Esophagus squamous epithelium (tissue), 5 donors: ENCODE measurements at places on chromosomes 7 and 10. TPM values are rescaled to one million over a fixed set of nuclear protein-coding genes. Genes with fewer than 3 reads are reported as not detected.

GRCh38 chr7:157320608-157320980 is 16.2 kb upstream of the DNAJB6 start:
- no peak overlapping the region for H3K4me3 ChIP-seq

DNA sequence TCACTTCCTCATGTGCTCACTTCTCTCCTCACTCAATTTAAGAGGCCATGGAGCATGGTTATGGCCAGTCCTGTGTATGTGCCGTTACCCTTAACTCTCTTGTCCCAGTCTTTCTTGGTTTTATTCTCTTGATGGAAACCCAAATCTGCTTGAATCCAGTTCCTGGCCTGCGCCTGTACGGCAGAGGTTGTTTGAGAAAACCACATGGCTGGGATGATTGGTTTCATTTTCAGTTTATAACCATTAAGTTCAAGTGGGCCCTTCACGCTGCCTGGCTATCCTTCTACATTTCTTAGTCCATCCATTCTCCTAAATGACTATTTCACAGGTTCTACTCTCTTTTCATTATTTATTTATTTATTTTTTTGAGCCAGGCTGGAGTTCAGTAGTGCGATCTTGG is 1.6 kb upstream of the ZNF239 start:
- no peaks in the 10 kb centered on the region for H3K36me3 ChIP-seq
- peaks cover 19% of the 10 kb centered on the region for H3K27me3 ChIP-seq
- no peak for DNase-seq
- no peak overlapping the region for H3K27ac ChIP-seq
- no peak overlapping the region for H3K4me3 ChIP-seq
- peaks cover 4% of the 10 kb centered on the region for H3K4me1 ChIP-seq

GRCh38 chr7:13466874-13467547 is 522.5 kb downstream of the ETV1 start:
- H3K4me3 ChIP-seq: no peak overlapping the region
- no peak overlapping the region for H3K27ac ChIP-seq
- no peaks in the 10 kb centered on the region for H3K4me1 ChIP-seq
- no peak for DNase-seq
- H3K36me3 ChIP-seq: no peaks in the 10 kb centered on the region

GRCh38 chr7:142348100-142348499 is 90.2 kb upstream of the PRSS58 start:
- no peak for DNase-seq
- no peak overlapping the region for H3K4me3 ChIP-seq
- no peaks in the 10 kb centered on the region for H3K27me3 ChIP-seq
- H3K36me3 ChIP-seq: no peaks in the 10 kb centered on the region

GRCh38 chr7:85750454-85750949 is 563.6 kb upstream of the SEMA3D start:
- H3K27ac ChIP-seq: no peak overlapping the region
- H3K4me1 ChIP-seq: no peaks in the 10 kb centered on the region
- no peak overlapping the region for H3K4me3 ChIP-seq

MSMB gene
- not detected for total RNA-seq

DNA sequence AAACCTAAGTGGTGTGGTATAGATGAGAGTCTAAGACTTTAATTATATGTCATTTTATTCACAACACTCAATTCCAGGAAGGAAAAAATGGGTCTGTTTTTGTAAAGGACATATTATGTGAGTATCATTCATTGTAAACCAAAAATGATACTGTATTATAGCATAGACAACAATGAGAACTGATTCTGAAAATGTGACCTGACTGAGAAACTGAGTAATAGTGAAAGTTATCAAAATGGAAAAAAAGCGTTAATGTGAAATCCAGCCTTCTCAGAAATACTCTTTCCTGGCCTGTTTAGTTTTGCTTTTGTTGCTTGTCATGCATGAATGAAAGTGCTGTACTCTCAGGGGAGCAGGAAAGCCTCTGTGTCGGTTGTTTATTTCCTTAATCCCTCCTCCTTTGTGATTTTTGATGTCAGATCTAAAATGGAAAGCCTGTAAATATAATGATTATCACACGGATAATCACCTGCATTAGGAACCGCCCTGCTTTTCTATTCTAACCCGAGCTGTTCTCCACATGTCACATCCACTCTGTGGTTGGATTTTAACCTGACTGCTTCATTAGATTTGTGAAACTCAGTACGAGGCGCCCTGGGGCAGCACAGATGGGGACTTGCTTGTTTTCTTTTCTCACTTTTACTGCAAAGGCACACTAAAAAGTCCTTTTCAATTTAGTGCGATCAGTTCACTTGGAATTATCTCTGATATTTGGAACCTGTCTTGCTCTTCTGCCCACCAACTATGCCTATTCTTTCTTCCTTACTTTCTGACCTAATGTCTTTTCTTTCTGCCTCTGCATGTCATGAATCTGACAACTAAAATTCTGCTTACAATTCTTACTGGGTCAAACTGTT is 240.9 kb upstream of the KAT6B start:
- no peaks in the 10 kb centered on the region for H3K27me3 ChIP-seq
- no peak for DNase-seq
- peak overlapping the region; percentile 66 for H3K27ac ChIP-seq
- H3K36me3 ChIP-seq: no peaks in the 10 kb centered on the region

AKR1B15 gene
- 6.8 TPM for total RNA-seq

DNA sequence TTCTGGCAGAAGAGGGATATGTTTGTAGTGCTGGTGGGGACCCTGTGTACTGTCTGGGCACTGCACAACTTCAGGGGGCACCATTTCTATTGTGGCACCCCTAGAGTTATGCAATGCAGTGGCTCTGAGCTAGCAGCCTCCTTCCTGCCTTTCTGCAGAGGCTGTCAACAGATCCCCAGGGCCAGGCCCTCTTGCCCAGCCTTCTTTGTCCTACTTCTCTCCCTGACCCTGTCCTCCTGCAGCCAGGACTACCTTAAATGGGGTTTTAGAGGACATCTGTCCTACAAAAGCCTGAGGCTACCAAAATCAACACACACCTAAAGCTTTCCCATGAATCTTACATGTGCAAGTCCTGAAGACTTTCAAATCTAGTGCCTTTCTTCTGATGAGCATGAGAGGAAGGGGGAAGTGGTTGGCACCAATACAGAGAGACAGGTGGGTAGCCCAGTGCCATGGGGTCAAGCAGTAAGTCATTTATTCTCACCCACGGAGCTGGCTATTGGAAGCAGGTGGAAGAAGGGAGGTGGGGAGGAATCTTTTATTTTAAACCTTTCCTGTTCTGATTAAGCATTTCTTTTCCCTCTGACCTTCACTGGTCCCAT is 2.4 kb downstream of the SPOCK2 start:
- peaks cover 18% of the 10 kb centered on the region for H3K4me1 ChIP-seq
- H3K4me3 ChIP-seq: peak overlapping the region; percentile 56
- peak overlapping the region; percentile 50 for H3K27ac ChIP-seq
- H3K36me3 ChIP-seq: no peaks in the 10 kb centered on the region

GRCh38 chr10:113225903-113226302 is 275.9 kb downstream of the TCF7L2 start:
- H3K27ac ChIP-seq: no peak overlapping the region
- H3K4me1 ChIP-seq: no peaks in the 10 kb centered on the region
- DNase-seq: no peak
- no peaks in the 10 kb centered on the region for H3K27me3 ChIP-seq
- H3K36me3 ChIP-seq: no peaks in the 10 kb centered on the region

DNA sequence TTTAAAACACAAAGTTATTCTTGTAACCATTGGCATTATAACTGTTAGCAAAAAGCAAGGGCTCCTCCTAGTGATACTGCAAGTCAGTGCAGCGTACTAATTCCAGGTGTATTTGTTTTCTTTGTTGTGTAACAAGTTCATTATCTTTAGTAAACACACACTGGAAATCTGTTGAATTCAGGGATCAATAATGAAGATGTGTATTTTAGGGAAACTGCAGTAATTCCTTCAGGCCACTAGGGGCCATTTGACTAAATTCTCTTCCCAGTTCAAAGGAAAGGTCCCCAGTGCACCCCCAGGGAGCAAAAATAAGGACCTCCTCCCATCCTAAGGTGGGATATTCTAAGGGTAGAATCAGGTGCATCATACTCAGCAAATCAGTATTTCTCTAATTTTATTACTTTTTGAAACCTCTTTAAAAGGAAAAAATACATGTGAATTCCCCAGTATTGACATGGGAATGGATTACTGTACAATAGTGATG is 158.6 kb upstream of the LYZL1 start:
- no peak overlapping the region for H3K4me3 ChIP-seq
- H3K27me3 ChIP-seq: peaks cover 29% of the 10 kb centered on the region
- H3K4me1 ChIP-seq: peaks cover 5% of the 10 kb centered on the region
- no peak for DNase-seq

GRCh38 chr7:112145206-112145605 is 61.0 kb downstream of the DOCK4 start:
- no peak overlapping the region for H3K27ac ChIP-seq
- H3K4me3 ChIP-seq: no peak overlapping the region
- no peaks in the 10 kb centered on the region for H3K27me3 ChIP-seq

TEX47 gene
- total RNA-seq: not detected

ERVW-1 gene
- not detected for total RNA-seq

- no peaks in the 10 kb centered on the region for H3K36me3 ChIP-seq
- H3K27me3 ChIP-seq: no peaks in the 10 kb centered on the region
- H3K27ac ChIP-seq: no peak overlapping the region
- no peak overlapping the region for H3K4me3 ChIP-seq
- no peaks in the 10 kb centered on the region for H3K4me1 ChIP-seq
These were observed 185.5 kb downstream of the ZNF365 start for GRCh38 chr10:62559481-62560200.

GRCh38 chr7:36710186-36710791 is 14.0 kb downstream of the AOAH start:
- no peaks in the 10 kb centered on the region for H3K4me1 ChIP-seq
- no peak for DNase-seq
- no peak overlapping the region for H3K27ac ChIP-seq
- H3K4me3 ChIP-seq: no peak overlapping the region

GRCh38 chr7:73515178-73515577 is 6.9 kb downstream of the BAZ1B start:
- H3K4me1 ChIP-seq: peaks cover 62% of the 10 kb centered on the region
- H3K27ac ChIP-seq: no peak overlapping the region
- no peaks in the 10 kb centered on the region for H3K27me3 ChIP-seq
- H3K4me3 ChIP-seq: no peak overlapping the region

GRCh38 chr7:79683185-79683890 is 229.9 kb upstream of the MAGI2 start:
- no peak for DNase-seq
- no peak overlapping the region for H3K27ac ChIP-seq
- H3K36me3 ChIP-seq: no peaks in the 10 kb centered on the region
- H3K27me3 ChIP-seq: no peaks in the 10 kb centered on the region
- H3K4me3 ChIP-seq: no peak overlapping the region
- H3K4me1 ChIP-seq: no peaks in the 10 kb centered on the region

DNA sequence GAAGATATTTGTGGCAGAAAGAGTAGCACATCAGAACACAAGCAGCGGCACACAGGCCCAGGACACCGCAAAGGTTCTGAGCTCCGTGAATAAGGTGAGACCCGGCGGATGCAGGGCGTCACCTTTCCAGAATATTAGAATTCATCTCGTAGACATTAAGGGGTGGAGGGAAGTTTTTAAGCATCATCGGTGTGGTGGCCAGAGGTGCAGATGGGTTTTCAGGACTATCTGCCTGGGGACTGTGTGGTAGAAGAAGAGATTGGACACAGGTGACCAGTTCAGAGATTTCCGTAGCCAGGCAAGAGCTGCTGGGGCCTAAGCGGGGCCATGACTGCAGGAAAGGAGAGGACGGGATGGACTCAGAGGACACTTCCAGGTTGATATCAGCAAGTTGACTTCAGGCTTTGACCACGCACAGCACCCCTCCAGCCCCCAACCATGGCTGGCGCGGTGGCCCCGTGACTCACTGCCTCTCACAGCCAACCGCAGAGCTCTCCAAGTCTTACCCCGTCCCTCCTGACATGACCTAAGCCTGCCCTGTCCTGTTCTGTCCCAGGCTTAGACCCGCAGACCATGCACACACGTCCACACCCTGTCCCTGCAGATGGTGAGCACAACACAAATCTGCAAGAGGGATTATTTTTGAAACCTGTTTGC is 97.2 kb downstream of the OAT start:
- H3K27ac ChIP-seq: no peak overlapping the region
- no peak overlapping the region for H3K4me3 ChIP-seq
- no peak for DNase-seq
- no peaks in the 10 kb centered on the region for H3K36me3 ChIP-seq

AKR1D1 gene
- total RNA-seq: not detected

GRCh38 chr10:23384364-23384763 is 39.8 kb upstream of the C10orf67 start:
- no peaks in the 10 kb centered on the region for H3K4me1 ChIP-seq
- H3K27me3 ChIP-seq: no peaks in the 10 kb centered on the region
- no peaks in the 10 kb centered on the region for H3K36me3 ChIP-seq
- H3K4me3 ChIP-seq: no peak overlapping the region

- H3K27ac ChIP-seq: no peak overlapping the region
- no peak for DNase-seq
- no peaks in the 10 kb centered on the region for H3K27me3 ChIP-seq
- H3K4me3 ChIP-seq: no peak overlapping the region
- H3K36me3 ChIP-seq: no peaks in the 10 kb centered on the region
These were observed 205.2 kb downstream of the GRM8 start for GRCh38 chr7:127047521-127047920.

GRCh38 chr7:69272101-69272500 is 326.2 kb upstream of the AUTS2 start:
- H3K27ac ChIP-seq: no peak overlapping the region
- no peak overlapping the region for H3K4me3 ChIP-seq
- no peaks in the 10 kb centered on the region for H3K36me3 ChIP-seq

DNA sequence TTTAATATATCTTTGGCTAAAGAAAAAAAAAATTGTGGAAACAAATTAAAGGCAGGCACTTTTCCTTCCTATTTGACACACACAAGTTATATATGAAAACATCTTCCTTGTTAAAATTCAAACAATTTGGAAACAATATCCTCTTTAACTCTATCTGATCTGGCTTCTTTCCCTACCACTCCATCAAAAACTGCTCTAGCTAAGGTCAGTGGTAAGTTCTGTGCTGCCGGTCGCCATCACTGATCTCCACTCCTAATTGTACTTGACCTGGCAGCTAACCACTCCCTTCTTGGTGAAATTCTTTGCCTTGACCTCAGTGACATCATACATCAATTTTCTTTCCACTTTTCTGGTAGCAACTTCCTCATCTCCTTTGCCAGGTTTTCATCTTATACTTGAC is 47.9 kb upstream of the MRLN start:
- no peak overlapping the region for H3K4me3 ChIP-seq
- no peaks in the 10 kb centered on the region for H3K27me3 ChIP-seq
- H3K4me1 ChIP-seq: peaks cover 6% of the 10 kb centered on the region
- H3K36me3 ChIP-seq: peaks cover 10% of the 10 kb centered on the region

GRCh38 chr7:6154542-6155404 is 117.7 kb downstream of the CYTH3 start:
- no peaks in the 10 kb centered on the region for H3K27me3 ChIP-seq
- no peak overlapping the region for H3K27ac ChIP-seq
- H3K4me3 ChIP-seq: no peak overlapping the region
- peaks cover 42% of the 10 kb centered on the region for H3K36me3 ChIP-seq

- no peak overlapping the region for H3K27ac ChIP-seq
- H3K4me3 ChIP-seq: no peak overlapping the region
- DNase-seq: no peak
- no peaks in the 10 kb centered on the region for H3K27me3 ChIP-seq
- no peaks in the 10 kb centered on the region for H3K36me3 ChIP-seq
- peaks cover 4% of the 10 kb centered on the region for H3K4me1 ChIP-seq
These were observed 18.8 kb downstream of the REEP3 start for GRCh38 chr10:63539994-63540393.

CFAP58 gene
- total RNA-seq: 0.19 TPM

SLC29A4 gene
- total RNA-seq: 0.53 TPM
